Activated B cell treated with CpG ODN at 0.5 μM for 24 hours (primary cell): ENCODE measurements at places on chromosomes 2 and 18.

- no peak for DNase-seq
Observed at GRCh38 chr2:160006475-160006874, 55.9 kb downstream of the PLA2R1 start.

DNA sequence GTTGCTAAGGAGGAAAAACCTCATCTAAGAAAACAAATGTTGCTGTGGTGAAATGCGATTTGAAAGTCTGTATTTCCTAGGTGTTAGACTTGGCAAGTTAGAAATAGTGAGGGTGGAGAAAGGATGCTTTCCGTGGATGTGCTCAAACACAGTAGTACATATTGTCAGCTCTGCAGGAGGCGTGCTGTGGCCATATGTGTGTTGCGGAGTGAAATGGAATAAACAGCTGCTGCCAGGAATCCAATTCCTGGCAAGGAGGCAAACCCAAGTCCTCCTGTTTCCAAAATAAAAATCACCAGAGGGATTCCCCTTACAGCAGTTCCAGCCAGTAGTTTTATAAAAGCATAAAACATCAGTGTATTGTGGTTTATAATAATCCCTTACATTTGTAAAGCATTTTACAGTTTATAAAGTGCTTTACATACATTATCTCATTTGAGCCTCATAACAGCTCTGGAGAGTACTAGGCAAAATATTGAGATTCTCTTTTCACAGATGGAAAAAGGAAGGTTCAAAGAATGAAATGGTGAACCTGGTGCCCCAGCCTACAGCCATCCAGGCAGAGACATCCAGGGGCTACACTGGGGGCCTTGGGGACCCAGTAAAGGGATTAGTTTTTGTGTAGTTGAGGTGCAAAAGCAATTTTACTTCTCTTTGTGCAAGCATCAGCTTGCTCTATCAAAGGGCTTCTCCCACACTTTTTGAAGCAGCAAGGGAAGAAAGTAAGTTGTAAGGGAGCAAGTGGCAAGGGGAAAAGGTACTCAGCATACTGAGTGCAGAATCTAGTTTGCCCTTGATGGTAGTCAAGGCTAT, 206.0 kb downstream of the AGPS start:
- no peak for DNase-seq

GRCh38 chr2:163715199-163715598, 20.6 kb downstream of the FIGN start:
- DNase-seq: no peak

GRCh38 chr2:218855305-218856166, 4.1 kb upstream of the WNT6 start:
- DNase-seq: no peak

DNA sequence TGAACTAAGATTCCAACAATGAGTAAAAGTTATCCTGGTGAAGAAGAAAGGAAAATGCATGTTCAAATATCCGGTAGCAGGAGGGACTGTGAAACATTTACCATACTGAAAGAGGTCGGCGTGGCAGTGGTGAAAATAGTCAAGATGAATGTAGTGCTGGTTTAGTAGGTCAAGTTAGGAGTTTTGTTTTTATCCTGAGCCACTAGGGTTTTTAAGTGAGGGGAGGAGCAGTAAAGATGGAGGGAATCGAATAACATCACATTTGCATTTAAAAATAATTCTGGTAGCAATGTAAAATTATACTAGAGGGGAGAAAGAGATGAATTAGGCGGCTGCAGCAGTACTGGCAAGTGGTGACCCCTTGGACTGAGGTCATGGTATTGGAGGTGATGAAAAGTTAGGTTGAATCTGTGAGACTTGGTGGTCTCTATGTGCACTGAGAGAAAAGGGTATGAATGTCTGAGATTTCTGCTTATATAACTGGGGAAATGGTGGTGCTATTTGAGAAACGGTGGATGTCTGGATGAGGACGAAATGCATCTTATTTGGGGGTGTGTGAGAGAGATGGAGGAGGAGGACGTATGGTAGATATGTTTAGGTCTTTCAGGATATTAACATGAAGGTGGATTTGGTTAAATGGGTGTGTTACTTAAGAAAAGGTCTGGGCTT, 5.9 kb downstream of the VAPA start:
- no peak for DNase-seq

- no peak for DNase-seq
Observed at GRCh38 chr2:240252872-240253511, 112.5 kb upstream of the OTOS start.

DNA sequence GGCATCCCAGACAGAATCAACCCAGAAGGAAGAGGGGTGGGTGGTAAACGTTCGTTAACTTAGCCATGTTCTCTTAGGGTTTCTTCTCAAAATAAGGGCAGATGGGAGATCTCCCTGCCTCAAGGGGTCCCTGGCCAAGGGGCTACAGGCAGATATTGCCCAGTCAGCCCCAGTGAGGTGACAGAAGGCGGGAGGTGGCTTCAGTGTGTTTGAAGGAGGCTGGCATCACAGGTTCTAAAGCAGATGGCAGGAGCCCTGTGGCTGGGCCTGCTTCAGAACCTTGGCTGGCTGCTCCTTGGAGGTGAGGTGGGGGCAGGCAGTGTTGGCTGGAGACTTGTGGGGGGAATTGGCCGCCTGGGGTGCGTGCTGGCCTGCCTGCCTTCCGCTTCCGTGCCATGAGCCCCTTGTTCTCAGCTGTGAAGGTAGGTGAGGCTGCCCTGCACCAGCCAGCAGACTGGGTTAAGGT, 23.5 kb downstream of the HPCAL1 start:
- DNase-seq: no peak

GRCh38 chr2:147449323-147449991, 395.4 kb upstream of the ACVR2A start:
- no peak for DNase-seq

DNA sequence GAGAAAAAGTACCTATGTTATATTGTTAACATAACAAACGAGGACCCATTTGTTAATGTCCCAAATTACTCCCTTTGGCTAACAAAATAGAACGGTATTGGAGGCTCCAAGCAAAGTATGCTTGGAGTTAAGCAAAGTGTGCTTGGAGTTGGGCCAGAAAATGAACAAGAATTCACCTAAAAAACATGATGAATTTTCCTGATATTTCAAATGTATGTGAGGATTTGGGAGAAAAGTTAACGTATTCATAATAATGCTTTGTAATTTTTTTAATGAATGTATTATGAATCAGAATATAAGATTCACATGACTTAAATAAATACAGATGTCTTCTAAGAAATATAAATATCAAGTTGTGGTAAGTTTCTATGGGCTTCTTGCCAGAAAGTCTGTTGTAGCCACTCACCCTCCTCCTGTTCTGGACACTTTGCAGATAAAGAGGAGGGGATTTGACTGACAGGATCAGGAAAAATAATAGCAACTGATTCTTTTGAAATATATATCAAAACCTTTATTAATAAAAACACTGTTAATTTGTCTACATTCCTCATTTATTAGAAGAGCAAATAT, 423.7 kb upstream of the MMADHC start:
- no peak for DNase-seq

DNA sequence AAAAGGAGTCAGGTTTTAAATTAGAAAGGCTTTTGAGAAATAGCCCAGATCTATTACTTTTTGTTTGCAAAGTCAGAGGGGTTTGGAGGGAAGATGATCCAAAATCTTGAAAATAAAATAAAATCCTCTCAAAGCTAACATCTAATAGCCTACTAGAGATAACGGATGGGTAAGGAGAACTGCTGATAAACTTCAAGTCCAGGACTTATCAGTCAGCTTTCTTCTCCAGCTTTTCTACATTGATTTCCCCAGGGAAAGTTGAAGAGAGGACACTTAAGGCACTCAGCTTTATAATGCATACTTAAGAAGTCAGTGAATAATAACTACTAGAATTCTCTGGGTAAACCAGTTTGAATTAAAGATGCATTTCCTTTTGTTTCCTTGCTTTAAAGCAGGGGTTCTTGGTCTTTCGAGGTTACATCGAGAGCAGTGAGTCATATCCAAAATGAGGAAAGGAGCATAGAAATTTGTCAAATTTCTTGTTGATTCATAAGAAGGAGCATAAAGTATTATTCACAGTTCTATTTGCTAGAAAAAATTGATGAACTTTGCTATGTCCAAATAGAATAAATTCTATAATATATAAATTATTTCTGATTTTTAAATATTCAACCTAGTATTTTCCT, 43.2 kb upstream of the ITPRID2 start:
- DNase-seq: no peak

DNA sequence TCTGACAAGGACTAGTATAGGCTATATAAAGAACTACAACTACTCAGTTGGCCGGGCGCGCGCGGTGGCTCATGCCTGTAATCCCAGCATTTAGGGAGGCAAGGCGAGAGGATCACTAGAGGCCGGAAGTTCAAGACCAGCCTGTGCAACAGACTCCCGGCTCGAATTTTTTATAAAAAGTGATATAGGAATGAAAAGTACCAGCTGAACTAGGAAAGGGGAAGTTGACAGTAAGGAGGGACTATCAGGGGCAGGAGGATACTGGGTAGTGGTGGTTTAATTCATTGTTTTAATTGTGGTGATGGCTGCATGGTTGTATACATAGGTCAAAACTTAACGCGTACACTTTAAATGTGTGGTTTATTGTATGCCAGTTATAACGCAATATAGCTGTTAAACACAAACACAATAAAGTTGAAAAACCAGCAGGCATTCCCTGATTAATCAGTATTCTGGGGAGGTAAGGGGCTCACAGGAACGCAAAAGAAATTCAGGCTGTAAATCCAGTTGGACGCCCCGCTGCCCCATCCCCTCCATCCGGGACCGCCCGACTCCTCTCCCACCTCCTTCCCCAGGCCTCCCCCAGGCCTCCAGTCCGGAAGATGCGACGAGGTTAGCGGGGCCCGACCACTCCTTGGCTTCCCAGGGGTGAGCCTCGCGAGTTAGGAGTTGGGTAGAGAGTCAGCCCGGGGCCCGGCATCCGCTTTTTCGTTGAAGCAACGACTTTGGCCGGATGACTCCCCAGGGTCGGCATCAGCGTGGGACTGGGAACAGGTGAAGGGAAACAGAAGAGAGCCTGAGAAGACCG, 746 bp upstream of the POLR1B start:
- no peak for DNase-seq

- no peak for DNase-seq
Observed at GRCh38 chr18:78730546-78730945, 249.1 kb upstream of the SALL3 start.

DNA sequence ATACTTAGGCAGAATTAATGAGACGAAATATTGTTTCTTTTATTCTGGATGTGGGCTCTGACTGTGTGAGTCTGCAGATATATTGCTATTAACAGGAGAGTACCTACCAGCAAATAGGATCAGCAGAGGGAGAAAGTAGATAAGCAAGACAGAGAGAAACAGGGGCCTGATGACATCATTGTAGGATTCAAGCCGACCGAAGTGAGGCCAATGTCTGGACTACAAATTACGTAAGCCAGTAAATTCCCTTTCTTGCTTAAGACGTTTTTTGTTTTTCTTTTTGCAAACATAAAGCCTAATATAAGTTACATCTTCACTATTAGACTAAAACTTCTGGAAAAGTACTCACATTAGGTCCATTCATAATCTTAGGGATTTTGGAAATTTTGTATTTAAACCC, 21.4 kb upstream of the PTPRM start:
- no peak for DNase-seq

GRCh38 chr18:3234457-3234856, 13.1 kb upstream of the MYL12A start:
- no peak for DNase-seq

GRCh38 chr2:170006587-170007325, 171.2 kb upstream of the MYO3B start:
- no peak for DNase-seq

DNA sequence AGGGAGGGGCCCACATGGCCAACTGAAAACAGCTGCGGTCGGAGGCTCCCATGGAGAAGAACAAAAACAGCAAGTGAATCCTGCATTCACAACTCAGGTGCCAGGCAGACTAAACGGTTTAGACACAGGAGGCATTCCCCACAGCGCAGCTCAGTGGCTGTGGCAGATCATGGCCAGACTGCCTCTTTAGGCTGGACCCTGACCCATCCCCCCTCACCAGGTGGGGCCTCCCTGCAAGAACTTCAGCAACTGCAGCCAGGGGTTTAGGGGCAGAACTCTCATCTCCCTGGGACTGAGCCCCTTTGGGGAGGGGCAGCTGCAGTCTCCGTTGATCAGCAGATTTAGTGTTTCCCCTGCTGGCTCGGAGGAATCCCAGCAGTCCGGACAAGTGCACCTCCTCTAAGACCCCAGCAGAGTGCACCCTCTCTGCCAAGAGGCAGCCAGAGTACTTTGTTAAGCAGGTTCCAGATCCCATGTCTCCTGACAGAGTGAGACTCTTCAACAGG, 346.7 kb downstream of the SS18 start:
- DNase-seq: no peak

DNA sequence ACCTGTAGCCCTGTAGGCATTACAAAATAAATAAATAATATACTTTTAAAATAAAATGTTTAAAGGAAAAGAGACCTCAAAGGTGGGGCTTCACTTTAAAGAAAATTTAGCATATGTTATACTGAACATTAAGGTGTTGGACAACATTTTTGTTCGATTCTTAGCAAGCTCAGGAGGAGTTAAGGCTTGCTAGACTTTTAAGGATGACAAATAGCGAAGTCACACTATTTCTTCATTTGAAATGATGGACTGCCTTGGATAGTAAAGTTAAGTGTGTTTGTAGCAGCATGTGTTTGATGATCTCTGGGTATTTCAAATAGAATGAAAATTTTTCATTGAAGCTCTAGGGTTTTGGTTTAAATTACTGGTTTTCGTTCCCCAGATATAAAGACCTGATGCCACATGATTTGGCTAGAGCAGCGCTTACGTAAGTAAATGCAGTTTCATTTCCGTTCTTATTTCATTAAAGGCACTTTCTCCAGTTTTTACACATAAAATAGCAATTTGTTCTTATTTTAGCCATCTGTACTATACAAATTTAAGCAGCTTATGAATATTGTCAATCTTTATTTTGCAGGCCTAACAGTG, 24.9 kb downstream of the HADHB start:
- DNase-seq: no peak

GRCh38 chr2:191165176-191165643, 14.4 kb upstream of the STAT4 start:
- no peak for DNase-seq

DNA sequence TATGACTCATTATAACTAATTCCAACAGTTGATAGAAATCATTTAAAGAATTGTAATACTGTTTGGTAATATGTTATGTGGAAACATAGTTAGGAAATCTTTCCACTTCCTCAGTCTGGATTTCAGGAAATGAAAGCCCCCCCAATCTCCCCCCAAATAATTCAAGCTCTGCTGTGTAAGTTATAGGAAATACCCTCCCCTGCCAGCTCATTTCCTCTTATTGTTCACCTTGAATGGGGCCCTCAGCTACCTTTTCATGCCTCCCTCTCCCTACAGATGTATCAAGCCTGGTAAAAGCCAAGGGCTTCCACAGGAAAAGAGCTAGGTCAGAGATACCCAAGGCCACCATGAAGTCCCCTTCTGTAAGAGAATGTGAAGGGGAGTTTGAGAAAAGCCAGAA, 155.5 kb downstream of the CNTNAP5 start:
- DNase-seq: no peak

DNA sequence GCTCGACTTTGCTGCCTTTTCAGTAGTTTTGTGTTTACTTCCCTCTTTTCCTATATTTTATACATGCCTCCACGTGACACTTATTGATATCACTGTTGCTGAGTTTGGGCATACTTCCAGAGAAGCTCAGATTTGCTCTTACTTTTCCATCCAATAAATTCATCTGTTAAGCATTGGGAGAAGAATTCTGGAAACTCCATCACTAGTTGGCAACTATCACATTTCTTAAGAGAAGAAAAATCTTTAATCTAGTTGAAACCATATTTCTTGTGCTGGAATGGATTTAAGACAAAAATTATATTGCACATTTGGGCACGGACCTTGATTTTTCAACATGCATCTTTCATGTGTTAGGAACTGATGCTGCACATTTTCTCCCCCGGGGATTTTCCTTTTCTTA, 52.6 kb upstream of the CPO start:
- DNase-seq: no peak
